LNCaP clone FGC (cell line): ENCODE measurements at places on chromosomes 5 and 9.

- no peak for DNase-seq
Measured at GRCh38 chr9:119368681-119369581, at the start of gene BRINP1. TSS of gene BRINP1 (minus strand) at chr9:119369435. CDS start at chr9:119313355, 56,080 bp downstream.

- no peak for DNase-seq
Measured at GRCh38 chr5:132447196-132447595, 43.4 kb downstream of the IRF1 start.

GRCh38 chr5:79754865-79755555, 65.4 kb downstream of the CMYA5 start:
- DNase-seq, result no peak

- no peak for DNase-seq
Measured at GRCh38 chr5:145872914-145873313, at the start of gene GRXCR2. TSS of gene GRXCR2 (minus strand) at chr5:145873014. CDS start at chr5:145872968, 46 bp downstream.

GRCh38 chr9:82957529-82958379, 105.2 kb downstream of the RASEF start:
- DNase-seq, result peak; percentile 18

DNA sequence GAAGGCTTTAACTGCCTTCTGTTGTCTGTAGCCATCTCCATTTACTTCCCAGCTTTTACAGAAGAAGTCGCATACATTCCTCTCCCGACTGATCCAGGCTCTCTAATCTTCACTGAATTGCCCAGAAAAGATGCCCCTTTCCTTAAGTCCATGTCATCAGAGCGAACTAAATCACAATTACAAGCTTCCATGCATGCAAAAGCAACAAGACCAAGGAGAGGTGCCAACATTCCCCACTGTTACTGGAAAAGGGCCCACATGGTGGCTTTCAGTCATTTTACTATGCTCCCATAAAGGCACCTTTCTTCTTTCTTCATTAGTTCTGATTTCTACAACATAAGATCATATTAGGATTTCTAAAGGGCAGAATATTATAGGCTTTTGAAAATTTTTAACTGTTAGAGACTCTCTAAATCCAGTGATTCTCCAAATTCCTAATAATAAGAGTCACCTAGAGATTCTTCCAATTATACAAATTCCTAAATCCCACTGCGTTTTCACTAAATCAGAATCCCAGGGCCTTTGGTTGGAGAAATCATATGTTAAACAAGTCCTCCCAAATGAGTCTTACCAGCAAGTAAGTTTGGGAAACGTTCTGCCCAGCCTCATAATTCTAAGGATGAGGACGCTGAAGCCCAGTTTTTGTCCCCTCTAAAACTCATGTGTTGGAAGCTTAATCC, 17.0 kb upstream of the ZFR start:
- no peak for DNase-seq

DNA sequence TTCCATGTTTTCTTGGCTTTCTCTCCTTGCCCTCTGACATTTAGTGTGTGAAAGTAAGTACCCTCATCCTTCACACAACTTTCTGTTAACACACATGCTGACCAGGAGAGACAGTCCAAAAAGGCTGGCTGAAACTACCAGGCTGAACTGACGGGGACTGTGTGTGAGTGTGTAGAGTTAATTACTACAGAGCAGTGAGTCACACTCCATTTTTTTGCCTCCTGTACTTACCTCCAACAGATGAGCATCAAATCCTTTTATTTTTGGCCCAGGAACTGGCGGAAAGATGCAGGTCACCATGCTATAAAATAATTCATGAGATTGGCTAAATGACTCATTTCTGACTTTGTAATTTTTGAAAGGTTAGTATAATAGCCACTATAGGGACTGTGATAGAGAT, 20.2 kb upstream of the AGXT2 start:
- no peak for DNase-seq

- DNase-seq, result no peak
Measured at GRCh38 chr5:53892224-53892623, 331.8 kb downstream of the NDUFS4 start.

DNA sequence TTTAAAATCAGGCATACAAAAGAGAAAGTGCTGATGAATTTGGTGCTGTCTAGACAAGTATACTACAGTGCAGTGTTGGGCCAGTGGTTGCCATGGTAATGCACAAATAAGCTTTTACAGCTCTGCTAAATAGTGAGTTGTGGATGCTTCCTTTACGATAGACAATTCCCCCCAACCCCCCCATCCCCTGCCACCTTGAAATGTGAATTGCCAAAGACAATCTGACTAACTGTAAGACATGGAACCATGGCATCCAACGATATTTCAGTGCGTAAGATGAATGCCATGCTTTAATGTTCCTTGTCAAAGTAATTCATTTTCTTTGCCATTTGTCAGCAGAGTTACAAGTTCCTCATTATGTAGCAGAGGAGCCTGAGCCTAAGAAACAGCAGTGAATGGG, 91.5 kb upstream of the NREP start:
- no peak for DNase-seq

GRCh38 chr5:115126303-115126702, 43.4 kb downstream of the TRIM36 start:
- DNase-seq, result no peak
